ENCODE measurements at places on chromosomes 1 and 21.

GRCh38 chr1:109213345-109213823 is 334 bp upstream of the SARS1 start:
- DNase-seq = no peak

DNA sequence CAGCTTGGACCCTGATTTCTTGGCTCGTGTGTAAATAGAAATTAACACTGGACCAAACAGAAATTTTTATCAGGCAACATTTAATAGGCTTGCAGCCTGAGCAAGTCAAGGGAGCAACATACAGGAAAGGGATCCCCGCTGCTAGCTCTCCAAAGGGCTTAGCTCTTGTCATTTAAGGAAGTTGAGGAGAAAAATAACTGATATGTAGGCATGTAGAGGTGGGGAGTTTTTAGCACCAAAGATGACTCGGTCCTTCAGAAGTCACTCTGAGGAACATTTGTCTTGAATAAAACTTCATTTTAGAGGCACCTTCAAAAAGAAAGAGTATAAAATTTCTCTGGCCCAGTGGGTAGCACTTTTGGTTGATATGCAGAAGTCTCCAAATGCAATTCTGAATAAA is 27.1 kb downstream of the GBP2 start:
- DNase-seq = no peak

GRCh38 chr1:37647281-37647680 is 12.6 kb upstream of the RSPO1 start:
- peak; percentile 21 for DNase-seq

DNA sequence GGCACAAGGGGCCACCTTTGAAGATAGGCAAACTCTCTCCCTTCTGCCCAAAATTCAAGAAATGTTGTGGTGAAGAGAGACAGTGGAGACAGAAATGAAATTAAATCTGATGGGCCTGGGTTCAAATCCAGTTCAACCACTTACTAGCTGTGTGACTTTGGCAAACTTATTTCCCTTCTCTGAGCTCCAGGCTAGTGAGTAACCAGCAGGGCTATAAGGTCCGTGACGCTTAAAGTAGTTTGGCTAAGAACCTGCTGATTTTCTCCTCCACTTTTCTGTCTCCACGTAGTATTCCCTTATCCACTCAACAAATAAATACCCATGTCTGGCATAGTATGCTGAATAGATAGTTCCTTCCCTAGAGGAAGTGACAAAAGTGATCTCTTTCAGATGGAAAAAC is 1.9 kb downstream of the SLC2A1 start:
- no peak for DNase-seq

DNA sequence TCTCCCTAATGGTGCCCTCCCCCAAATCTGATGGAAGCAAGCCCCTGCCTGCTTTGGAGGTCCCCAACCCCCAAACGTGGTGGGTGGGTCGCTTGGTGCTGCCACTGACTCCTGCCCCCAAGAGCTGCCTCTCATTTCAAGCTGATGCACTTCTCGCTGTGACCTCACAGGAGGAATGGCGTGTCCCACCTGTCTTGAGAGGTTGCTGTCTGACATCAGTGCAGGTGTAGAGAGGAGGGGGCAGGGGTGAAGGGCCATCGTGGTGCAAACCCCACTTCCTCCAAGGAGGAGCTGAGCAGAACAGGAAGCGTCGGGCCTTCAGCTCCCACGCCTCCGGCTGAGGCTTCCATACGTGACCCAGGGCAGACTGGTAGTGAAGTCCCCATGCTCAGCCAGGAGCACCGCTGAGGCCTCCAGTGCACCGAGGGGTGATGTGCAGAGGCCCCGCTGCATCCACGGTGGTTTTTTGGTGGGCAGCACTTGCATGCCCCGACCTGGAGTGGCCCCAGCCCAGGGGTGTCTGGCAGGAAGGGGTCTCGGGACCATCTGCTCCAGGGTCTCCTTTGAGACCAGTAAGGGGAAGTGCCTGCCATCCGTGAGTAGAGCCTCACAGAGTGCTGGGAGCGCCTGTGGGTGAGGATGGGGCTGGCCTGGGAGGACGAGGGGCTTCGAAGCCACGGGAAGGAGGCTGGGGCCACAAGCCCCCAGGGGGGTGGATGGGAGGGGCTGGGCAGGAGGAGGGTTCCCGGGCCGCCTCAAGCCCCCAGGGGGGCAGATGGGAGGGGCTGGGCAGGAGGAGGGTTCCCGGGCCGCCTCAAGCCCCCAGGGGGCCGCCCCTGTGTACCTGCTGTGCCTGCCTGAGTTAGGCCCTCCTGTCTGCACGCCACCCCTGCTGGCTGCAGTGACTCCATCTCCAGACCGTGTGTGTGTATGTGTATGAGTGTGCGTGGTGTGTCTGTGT is 39.8 kb downstream of the WDR4 start:
- DNase-seq = no peak

GRCh38 chr1:77688939-77689338 is 6.5 kb upstream of the ZZZ3 start:
- no peak for DNase-seq

GRCh38 chr1:230643908-230644307 is 1.6 kb downstream of the COG2 start:
- peak; percentile 25 for DNase-seq

GRCh38 chr1:48058135-48059025 is 61.2 kb upstream of the TRABD2B start:
- no peak for DNase-seq

GRCh38 chr1:152022474-152022873 is 14.3 kb downstream of the S100A11 start:
- DNase-seq = no peak

DNA sequence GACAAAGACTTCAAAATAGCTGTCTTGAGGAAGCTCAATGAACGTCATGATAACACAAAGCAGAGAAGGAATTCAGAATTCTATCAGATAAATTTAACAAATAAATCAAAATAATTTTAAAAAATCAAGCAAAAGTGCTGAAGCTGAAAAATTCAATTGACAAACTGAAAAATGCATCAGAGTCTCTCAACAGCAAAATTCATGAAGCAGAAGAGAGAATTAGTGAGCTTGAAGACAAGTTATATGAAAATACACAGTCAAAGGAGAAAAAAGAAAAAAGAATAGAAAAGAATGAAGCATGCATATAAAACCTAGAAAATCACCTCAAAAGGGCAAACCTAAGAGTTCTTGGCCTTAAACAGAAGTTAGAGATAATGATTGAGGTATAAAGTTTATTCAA is 21.0 kb upstream of the UHMK1 start:
- no peak for DNase-seq

DNA sequence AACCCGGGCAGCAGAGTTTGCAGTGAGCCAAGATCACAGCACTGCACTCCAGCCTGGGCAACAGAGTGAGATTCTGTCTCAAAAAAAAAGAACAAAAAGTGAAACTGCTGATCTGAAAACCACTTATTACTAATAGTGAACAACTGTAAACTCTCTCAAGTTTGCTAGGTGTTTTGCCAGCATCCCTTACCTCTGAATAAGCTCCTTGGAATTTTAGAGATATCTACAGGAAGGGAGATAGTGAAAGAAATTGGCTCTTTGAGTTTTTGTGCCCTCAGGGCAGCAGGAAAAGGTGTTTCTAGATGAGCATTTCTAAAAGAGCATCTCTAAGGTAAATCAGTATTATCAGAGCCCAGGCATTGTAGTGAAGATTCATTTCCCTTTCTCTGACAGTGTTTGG is 27.1 kb downstream of the PARK7 start:
- DNase-seq = no peak

GRCh38 chr1:230626232-230626631 is 16.0 kb upstream of the COG2 start:
- DNase-seq = no peak

DNA sequence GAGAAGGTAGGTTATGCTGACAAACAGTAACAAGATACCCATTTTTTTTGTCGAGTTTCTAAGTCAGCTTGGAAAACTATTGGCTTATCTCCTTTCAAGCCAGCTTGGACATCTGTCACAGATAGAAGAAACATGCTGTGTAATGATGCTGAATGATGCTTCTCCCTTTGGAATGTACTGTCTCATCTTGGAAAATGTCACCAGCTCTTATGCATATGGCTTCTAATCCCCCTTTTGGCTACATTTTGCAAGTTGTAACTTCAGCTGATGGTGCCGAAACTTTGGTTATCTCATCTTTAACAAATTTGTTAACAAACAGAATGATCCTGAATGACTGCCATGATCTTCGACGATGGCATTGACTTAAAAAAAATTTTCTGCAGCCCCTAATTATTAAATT is 68.8 kb upstream of the ST6GALNAC3 start:
- no peak for DNase-seq

DNA sequence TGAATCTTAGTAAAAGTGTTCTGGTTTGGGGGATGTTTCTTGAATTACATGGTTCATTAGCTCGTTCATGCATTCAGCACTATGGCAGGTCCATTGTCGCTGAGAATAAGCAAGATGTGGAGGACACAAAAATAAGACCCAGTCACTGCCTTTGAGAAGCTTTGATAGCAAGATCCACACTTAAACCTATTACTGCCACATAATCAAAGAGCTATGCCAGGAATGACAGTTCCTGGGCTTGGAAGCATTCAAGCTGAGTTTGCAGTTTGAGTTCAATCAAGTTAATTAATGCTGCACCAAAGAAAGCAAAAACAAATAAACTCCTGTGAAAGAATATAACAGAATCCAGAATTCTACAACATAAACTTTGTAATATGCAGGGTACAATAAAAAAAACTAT is 131.8 kb downstream of the MIS18A start:
- no peak for DNase-seq

GRCh38 chr1:67290236-67290635 is 17.4 kb upstream of the IL12RB2 start:
- no peak for DNase-seq

DNA sequence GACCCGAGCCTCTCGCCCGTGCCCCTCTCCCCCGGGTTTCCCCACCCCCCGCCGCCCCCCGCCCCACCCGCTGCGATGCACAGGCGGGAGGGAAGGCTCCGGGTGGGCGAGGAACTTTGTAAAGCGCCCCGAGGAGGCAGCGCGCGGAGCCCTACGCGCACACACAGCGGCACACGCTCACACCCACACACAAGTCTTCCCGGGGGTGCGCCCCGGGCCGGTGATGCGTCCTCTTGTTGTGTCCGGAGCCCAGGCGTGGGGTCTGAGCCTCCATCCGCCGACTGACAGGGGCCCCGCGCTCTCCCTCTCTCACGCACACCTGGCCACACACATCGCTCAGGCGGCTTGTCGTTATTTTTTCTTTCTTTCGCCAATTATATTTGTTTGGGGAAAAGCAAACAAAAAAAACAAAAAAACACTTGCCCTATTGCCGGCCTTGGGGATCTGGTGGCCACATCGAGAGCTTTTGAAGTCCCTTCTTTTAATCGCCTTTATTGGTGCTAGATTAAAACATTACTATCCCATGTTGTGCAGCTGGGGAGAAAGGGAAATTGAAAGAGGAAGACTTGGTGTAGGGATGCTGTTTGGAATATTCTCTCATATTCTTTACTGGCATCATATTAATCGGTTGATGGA is 770 bp downstream of the NTNG1 start:
- DNase-seq = peak; percentile 40

- DNase-seq = no peak
Observed at GRCh38 chr1:181855380-181855779, 206.1 kb downstream of the ZNF648 start.

- no peak for DNase-seq
Observed at GRCh38 chr1:51581238-51581637, 35.7 kb upstream of the OSBPL9 start.

DNA sequence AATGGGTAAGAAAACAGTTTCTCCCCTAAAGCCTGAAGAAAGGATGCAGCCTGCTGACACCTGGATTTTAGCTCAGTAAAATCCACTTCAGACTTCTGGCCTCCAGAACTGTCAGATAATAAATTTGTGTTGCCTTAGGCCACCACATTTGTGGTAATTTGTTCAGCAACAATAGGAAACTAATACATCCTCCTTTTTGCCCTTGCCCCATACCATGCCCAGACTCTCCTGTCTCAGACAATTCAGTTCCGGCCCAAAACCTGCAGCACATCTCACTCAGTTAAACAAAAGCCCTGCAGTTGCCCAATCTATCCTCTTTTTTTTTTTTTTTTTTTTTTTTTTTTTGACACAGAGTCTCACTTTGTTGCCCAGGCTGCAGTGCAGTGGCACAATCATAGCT is 25.8 kb downstream of the SMIM12 start:
- no peak for DNase-seq

DNA sequence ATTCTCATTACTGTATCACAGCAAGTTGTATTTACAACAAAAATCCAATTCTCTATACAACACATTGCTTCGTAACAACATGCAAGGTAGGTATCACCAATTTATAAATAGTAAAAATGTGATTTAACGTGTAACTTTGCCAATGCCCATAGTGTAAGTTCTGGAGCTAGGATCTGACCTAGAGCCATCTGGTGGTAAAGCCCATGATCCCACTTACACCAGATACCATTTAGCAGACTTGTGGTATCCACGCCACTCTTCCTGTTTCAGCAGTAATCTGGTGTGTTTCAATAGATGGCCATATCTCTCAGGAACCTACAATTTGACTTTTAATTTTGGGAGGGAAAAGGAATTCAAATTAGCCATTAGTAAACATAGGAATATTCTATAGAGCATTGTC is 10.2 kb downstream of the SETSIP start:
- DNase-seq = no peak

DNA sequence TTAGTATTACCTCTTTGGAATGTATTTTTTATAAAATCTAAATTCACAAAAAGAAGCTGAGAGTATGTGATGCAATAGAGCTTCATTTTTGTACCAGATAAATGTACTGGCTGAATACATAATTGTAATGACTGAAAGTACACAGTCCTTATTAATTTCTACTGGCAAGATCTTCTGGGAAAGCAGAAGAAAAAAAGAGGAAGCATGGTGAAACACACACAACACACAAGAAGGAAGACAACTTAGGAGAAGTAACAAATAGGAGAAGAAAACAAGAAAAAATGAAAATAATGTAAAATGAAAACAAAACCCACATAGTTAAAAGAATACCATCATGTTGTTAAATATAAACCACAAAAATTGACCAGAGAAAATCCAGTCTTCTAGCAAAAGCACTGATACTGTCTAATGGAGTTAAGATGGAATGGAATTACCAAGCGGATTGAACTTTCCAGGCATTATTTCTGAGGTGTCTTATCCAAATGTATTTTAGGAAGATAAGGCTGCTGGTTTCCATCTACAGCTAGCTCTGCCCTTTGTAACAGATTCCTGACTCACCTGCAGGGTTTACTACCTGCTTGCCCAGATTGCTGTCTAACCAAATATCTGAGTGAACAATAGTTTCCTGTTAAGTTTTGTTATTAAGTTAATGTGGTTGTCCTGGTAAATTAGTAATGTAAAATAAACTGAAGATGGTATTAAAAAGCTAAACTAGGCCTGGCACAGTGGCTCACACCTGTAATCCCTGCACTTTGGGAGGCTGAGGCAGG is 4.5 kb upstream of the COP1 start:
- DNase-seq = no peak

GRCh38 chr1:154495496-154496273 is 6.3 kb upstream of the TDRD10 start:
- DNase-seq = no peak
